ENCODE measurements at places on chromosomes 11 and 22.
A peak's percentile ranks its signal among the peaks of the same experiment; 100 is the strongest.

DNA sequence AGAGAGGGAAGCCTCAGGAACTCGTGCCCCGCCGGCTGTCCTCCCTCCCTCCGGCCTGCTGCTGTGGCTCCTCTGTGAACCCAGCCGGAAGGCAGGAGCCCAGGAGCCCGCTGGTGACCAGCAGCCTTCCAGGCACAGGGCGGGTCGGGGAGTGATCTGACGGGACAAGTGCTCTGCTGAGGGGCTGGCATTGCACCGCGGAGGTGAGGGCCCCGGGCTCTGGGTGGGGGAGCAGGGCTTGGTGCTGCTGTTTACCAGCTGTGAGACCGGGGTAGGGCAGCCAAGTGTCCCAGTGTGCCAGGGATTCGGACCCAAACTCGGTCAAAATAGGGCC, 53.3 kb downstream of the FLRT1 start:
- DNase-seq = no peak

DNA sequence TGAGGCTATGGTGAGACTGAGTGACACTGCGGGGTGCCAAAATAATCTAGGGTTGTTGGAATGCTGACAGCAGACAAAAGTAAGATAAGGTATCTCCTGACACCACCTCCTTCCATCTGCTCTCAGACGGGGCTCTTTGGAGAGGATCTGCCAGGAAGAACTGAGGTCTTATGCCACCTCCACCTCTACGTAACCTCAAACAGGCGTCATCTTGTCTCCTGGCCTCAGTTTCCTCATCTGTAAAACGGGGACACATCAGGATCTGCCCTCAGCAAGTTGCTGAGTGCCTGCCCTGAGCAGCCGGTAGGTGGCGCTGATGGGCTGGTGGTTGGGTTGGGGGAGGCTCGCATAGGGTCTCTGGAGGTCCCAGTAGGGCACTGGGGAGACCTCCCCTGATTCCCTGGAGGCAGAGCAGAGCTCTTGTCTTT, 1.7 kb upstream of the MYEOV start:
- peak; percentile 61 for DNase-seq

- DNase-seq = no peak
Observed at GRCh38 chr11:70225681-70226177, 22.6 kb downstream of the FADD start.

DNA sequence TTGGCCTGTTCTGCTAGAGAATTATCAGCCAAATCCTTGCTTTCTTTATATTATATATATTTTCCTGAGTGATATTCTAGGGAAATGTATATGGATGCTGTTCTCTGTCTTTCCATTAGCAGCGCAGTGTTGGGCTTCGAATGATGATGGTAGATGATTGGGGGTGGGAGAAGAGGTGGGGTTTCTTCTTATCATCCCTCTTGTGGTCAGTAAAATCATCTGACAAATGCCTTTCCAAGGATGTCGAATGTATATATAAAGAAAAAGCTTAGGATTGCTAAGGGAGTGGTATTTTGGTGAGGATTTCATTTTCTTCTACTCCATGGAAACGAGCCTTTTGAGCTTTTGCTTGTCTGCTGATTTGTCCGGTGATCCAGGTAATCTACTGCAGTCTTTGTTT, 48.9 kb downstream of the ARHGEF12 start:
- DNase-seq = peak; percentile 41

DNA sequence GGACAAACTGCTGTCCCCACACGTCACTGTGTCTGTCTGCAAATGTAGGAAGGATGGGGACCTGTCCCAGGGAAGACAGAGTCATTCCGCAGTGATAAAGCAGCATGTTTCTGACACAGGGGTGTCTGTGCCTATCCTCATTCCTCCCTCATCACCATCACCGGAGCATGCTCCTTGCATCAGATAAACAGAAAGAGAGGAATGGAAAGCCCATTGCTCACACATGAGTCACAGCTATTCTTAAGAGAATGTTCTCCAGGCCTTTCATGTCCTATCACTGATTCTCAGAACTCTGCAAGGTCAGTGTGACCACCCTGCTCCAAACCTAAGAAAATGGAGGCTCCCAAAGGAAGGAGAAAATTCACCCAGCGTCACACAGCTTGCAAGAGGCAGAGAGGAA, 38.9 kb downstream of the ZNF195 start:
- peak; percentile 1 for DNase-seq

DNA sequence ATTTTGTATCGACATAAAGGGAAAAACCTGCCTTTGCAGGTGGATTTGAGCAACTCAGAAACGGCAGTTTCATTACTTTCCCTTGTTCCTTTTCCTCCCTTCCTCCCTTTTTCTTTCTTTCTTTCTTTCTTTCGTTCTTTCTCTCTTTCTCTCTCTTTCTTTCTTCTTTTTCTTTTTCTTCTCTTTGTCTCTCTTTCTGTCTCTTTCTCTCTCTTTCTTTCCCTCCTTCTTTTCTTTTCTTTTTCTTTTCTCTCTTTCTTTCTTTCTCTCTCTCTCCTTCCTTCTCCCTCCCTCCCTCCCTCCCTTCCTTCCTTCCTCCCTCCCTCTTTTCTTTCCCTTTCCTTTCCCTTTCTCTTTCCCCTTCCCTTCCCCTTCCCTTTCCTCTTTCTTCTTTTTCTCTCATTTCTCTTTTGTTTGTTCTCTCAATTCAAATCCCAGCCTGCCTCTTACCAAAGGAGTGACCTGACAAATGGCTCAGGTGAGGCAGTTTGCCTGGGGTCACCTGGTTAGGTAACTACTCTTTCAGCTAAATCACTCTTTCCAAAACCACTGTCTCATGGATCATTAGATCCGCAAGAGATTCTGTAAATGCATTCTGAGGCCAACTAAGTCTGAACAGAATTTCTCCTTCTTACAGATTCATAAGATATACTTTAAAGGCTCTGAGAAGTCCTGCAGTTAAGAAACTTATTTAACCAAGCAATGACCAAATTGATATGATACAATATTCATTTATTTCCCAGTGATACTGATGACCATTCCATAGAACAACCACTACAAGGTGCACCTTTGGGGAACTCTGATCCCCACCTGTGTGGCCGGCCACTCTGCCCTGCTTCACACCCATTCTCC, 75.3 kb downstream of the MYO18B start:
- no peak for DNase-seq

DNA sequence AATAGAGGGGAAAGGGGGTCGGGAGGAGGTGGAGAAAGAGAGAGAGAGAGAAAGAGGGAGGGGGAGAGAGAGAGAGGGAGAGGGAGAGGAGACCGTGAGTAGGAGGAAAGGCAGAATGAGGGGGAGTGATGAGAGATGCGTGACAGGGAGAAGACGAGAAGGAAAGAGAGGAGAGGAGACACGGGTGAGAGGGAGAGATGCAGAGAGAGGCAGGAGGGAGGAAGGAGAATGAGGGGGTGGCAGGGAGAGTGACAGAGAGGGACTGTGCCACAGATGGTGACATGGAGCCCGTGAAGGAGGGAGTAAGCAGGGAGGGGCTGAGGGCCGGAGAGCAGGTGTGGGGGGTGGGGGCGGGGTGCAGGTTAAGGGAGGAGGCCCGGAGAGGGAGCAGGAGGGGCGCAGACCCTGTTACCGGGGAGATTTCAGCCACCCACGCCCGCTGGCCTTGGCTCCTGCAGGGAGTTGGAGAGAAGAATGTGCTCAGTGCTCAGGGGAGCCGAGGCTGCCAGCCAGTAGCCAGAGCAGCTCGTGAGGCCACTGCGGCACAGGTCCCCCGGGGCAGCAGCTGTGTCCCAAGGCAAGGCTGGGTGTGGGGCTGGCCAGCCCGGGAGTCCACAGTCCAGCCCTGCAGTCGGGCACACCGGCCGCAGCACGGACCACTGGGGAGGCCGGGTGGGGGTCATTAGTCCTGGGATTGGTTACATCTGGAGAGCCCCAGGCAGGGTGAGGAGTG, at the start of gene SSTR3:
Gene SSTR3 (minus strand): TSS at position 304 of the 733 bp plus-strand sequence. CDS start 4,674 bp downstream, outside the sequence.
- peak; percentile 59 for DNase-seq

- DNase-seq = no peak
Observed at GRCh38 chr11:10495464-10495786, 40.4 kb downstream of the AMPD3 start.

DNA sequence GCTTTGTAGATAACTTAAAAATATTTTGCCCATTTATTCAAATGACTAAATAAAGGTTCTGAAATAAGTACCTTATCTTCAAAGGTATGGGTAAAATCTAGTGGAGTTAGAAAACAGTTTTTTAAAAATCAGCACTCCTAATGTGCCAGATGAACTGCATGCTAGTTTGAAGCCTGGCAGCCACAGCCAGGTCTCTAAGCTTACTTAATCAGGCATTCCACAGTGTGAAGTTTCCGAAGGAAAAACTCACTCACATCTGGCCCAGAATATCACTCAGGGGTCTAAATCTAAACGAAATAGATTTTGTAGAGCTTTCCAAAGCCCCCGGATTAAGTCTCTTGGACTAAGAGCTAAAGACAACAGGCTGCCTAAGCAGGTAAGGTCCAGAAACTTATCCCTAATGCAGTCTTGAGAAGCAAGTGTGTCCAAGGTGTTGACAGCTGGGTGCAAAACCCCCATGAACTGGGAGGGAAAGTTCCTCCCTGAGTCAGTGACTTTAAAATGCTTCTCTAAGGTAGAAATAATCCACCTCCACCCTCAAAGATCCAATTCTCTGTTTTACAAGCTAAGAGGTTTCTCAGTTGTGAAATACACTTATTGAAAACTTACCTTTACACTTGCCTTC, 157.6 kb downstream of the FCHSD2 start:
- DNase-seq = no peak

GRCh38 chr11:125460275-125460674, 35.8 kb downstream of the FEZ1 start:
- DNase-seq = no peak

DNA sequence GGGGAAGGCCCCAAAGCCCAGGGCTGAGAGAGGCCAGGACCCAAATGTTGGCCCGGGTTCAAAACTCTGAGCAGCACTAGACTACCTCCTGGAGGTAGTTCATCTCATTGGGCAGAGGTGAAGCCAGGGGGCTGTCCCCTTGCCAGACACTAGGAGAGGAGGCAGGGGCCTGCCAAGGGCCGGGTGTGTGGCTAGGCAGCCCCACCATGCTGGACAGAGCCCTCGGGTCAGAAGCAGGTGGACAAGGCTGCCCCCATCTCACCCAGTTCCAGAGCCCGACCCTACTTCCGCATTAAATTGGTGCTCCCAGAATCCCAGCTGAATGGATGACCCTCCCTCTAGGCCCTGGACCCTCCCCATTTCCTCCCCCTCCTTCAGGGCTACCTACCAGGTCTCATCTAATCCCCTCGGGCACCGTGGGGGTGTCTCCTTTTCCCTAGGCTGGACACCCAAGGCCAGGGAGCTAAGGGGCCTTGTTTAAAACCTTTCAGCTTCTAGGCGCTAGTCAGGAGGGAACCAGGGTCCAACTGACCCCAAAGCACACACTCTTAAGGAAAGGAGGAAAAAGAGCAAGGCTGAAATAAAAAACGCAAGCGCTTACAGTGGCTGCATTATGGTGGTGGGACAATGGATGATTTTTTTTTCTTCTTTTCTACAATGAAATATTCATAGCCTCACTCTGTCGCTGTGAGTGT, 72.1 kb upstream of the TCF20 start:
- no peak for DNase-seq

GRCh38 chr11:61973476-61974162, 6.2 kb upstream of the FTH1 start:
- no peak for DNase-seq

GRCh38 chr11:69644071-69644961, 3.4 kb downstream of the CCND1 start:
- no peak for DNase-seq

DNA sequence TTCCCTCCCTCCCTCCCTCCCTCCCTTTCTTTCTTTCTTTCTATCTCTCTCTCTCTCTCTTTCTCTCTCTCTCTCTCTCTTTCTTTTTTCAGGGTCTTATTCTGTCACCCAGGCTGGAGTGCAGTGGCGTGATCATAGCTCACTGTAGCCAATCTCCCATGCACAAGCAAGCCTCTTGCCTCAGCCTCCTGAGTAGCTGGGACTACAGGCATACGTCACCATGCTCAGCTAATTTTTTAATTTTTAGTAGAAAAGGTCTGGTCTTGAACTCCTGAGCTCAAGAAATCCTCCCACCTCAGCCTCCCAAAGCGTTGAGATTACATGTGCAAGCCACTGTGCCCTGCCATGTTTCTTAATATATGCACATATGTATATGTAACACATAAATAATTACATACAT, 19.0 kb downstream of the TSKU start:
- DNase-seq = no peak

DNA sequence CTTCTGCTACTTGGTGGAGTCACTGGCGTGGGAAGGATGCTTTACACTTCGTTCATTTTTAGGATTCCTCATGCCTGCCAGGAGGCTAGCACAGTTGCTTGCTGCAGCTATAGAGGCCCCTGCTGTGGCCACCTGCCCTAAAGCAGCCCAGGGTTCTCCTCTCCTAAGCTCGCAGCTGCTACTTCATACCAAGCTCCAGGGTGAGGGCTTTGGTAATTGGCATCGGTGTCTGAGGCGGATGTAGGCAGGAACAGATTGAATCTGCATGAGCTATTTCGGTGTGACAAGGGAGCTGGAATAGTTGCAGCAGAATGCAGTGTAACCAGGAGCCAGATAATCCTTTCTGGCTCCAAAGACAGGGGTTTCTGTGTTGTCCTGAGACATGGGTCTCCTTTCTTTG, 133.1 kb downstream of the MICAL2 start:
- DNase-seq = no peak

DNA sequence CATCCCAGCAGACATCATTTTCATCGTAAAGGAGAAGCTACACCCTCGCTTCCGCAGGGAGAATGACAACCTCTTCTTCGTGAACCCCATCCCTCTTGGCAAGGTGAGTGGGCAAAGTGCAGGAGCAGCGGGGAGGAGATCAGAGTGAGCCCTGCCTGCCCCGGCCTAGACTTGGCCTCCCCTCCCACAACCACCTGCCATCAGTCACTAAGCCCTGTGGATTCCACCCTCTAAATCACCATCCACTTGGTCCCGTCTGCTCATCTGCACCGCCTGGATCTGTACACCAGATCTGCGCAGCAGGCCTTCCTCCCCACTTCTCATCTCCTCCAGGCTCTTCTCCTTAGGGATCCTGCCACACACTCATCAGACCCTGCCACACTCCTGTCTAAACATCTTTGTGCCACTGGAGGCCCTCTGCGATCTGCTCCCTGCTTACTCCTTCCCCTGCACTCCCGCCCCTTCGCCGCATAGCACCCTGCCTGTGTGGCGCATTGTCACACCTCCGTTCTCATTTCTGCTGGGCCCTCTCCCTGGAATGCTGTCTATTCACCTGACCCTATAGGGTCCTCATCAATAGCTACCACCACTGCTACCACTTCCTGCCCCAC, 14.2 kb downstream of the UCP2 start:
- no peak for DNase-seq
